Right kidney (tissue), 9 donors: ENCODE measurements at places on chromosomes 16 and 17.

- no peak for DNase-seq
These were observed 63.1 kb downstream of the SHISA9 start for GRCh38 chr16:12964461-12964860.

DNA sequence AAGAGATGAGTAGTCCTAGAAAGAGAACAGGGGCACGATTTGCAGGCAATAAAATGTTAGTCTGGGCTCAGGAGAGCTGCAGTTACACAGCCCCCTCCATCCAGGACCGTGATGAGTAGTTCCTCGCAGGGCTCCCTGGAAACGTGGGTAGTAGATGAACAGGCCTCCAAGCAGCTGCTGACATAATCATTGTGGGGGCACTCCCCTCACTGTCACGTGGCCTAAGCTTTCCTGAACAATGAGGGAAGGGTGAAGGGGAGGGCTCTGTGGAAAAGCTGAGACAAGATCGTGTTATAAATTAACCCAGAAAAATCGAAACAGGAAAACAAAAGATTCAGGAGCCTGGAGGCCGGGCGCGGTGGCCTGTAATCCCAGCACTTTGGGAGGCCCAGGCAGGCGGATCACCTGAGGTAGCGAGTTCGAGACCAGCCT is 1.3 kb upstream of the PER1 start:
- peak; percentile 55 for DNase-seq

DNA sequence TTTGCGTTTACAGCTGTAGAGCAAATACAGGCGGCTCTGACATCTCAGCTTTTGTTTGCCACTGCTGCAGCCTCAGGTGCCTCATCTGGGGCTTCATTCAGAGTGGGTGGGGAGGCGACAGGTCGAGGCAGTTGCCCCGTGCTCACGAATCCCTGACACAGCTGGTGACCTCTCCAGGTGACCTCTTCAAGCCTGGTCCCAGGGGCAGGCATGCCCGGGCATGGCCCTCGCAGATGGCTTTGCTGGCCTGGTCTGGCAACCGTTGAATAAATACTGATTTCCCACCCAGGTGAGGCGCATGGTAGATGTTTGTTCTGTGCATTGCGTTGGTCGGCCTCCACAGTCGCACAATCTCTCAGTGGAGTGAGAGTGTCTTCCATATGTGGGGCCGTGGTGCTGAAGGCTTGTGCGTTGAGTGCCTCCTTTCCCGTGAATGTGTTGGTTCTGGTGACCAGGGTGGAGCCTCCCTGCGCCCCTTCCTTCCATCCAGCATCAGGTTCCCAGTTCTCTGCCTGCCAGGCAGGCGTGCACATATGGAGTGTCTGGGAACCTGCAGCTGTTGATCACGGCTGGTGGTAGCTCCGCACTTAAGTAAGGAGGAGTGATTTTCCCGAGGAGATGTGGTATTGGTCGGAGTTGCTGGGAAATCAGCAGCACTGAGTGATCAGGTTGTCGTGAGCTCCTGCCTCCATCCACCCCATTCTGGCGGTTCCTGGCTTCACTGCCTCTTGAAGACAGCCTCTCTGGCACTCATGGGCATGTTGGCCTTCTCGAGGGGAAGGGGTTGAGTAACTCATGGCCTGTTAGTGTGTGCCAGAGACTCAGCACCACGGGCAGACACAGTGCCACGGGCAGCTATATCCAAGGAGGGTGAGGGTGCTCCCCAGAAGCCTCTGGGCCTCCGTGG is 149.7 kb downstream of the RPTOR start:
- no peak for DNase-seq

- no peak for DNase-seq
These were observed 46.1 kb downstream of the NXN start for GRCh38 chr17:933312-934073.

GRCh38 chr16:4792951-4793513 is 2.1 kb upstream of the SMIM22 start:
- DNase-seq = no peak

DNA sequence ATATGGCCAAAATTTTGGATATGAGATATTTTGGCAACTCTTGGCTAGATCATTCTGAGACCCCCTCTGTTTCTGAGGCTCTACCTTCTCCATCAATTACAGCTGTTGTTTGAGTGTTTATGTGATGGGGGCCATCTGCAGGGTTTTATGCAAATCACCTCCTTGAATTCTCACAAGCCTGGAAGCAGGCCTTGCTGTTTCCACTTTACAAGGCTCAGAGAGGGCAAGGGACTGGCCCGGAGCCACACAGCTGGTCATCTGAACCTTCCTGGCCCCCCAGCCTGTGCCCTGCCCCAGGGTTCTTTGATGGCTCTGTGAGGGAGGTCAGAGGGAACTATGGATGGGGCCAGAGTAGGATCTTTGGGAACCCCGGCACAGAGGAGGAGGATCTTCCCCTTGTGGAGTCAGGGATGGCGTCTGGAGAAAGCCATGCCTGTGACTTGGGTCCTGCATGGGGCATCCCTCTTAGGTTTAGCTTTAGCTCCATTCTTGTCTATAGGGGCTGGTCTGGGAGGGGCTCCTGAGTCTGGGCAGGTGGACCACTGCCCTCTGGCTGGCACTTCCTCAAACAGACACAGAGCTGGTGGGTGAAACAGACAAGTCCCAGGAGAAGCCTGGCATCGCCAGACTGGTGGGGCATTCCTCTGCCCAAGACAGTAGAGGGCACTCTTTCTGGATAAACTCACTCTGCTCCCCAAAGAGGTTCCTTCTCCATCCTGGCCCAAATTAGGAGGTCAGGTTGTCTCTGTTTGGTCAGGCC is 26.2 kb downstream of the IL21R start:
- no peak for DNase-seq

- DNase-seq = no peak
These were observed 14.2 kb upstream of the NLRC3 start for GRCh38 chr16:3591436-3591803.

- DNase-seq = no peak
These were observed 13.5 kb upstream of the DHRS13 start for GRCh38 chr17:28916302-28916934.

DNA sequence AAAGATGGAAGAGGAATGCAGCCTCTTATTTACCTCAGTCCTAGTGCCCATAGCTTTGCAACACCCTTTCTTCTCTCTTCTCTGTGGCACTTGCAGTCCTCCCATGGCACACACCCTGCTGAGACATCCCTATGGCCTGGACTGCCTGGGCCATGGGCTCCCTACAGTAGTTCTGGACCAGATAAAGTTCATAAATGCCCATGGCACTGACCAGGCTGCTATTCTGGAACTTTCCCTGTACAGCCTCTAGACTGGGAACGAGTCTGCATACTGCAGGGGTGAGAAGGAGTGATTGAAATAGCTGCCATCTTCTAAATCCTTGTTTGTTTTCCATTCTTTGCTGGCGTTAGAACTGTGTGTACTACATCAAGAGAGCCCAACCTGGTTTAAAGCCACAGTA is 24.5 kb upstream of the ADAM11 start:
- DNase-seq = no peak

- no peak for DNase-seq
These were observed 314.3 kb downstream of the SOX9 start for GRCh38 chr17:72434991-72435618.

GRCh38 chr16:68768175-68768574 is 31.1 kb downstream of the CDH1 start:
- no peak for DNase-seq

GRCh38 chr17:80793421-80793820 is 198.2 kb upstream of the CHMP6 start:
- DNase-seq = no peak

DNA sequence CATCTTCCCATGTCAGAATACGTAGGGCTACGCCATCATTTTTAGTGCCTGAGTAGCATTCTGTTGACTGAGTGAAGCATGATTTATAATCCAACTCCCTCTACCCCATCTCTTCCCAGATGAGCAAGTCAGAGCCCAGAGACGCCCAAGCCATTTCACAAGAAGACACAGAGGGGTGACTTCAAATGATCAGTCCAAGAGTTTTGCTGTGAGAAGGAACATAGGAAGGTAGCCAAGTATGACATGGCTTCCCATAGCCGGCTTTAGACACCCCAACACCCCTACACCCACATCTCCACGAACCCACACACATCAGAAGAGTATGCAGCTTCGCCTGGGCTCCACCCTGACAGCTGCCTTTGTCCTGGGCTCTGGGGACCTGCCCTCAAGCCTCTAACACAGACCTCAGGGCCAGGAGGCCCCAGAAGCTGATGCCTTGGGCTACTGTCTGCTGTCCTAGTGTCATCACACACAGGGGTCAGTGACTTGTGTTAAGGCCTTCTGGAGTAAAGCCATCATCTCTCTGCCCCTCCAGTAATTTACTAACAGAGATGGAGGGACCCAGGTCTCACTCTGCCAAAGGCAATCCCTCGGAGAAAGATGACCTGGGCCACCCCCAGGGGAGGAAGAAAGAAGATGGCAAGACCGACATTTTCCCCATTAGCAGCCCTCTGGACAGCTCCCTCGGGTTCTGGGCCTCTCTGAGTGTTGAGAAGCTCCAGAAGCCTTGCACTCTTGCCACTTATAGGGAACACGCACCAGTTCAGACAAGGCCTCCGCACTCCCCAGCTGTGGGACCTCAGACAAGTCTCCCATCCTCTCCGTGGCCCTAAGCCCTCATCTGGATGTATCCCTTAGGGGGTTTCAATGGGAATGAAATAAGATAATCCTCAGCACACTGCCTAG is 38.7 kb upstream of the MRPS23 start:
- no peak for DNase-seq

- no peak for DNase-seq
These were observed 2.2 kb upstream of the PDPK1 start for GRCh38 chr16:2535625-2536013.

DNA sequence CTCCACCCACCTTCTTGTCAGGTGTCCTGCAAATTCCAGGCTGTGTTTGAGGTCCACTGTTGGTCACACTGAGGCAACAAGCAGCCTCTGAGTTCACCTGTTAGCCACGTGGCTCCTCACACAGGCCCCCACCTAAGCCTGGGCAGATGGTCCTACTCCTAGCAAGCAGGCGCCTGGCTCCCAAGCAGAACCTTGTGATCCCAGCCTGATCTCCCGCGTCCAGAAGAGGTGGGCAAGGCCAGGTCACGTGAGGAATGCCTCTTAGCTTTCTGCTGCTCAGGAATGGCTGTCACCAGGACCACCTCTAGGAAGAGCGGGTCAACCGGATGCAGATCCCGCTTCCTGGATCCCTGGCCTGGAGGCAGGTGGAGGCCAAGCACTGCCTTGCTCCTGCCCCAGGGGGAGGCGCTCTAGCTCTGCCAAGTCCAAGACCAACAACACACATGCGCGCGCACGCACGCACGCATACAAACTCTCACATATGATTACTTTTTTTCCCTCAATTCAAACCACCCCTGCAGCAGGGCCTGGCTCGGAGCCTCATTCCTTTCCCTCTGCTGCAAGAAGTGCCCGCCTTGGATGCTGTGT is 9.5 kb downstream of the CYB561 start:
- DNase-seq = no peak

DNA sequence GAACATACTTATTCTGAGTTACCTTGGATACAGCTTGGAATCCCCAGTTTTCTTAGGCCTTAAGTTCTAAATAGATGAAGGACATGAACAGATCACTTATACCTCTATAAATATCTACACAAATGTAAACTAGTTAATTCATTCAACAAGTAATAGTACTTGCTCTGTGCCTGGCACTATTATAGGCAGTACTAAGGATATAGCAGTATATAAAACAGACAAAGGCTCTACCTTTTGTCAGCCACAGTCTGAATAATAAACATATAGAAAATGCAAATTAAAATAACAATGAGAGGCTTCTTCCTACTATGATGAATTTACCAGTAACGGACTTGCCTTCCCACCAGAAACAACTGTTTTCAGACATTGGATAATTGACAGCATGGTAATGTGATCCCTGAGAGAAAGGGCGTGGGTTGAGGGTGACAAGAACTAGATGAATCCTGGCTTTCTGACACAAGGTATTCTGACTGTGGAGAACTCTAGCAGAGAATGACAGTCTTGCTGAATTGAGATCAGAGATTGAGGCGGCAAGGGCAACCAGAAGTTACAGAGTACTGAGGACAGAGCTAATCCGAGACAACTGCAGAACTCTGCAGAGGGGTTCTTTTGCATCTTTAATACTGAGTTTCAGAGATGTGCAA is 170.5 kb downstream of the TANC2 start:
- no peak for DNase-seq

GRCh38 chr17:61492759-61493526 is 40.7 kb downstream of the TBX4 start:
- no peak for DNase-seq

- no peak for DNase-seq
These were observed 5.2 kb upstream of the CCL13 start for GRCh38 chr17:34351096-34351495.

GRCh38 chr17:43772877-43773648 is 5.7 kb downstream of the DUSP3 start:
- no peak for DNase-seq

GRCh38 chr17:41058741-41059140 is 1.2 kb downstream of the KRTAP2-3 start:
- no peak for DNase-seq

GRCh38 chr17:78715000-78715771 is 66.9 kb downstream of the CYTH1 start:
- no peak for DNase-seq

GRCh38 chr17:80899402-80900268 is 92.0 kb upstream of the CHMP6 start:
- no peak for DNase-seq

DNA sequence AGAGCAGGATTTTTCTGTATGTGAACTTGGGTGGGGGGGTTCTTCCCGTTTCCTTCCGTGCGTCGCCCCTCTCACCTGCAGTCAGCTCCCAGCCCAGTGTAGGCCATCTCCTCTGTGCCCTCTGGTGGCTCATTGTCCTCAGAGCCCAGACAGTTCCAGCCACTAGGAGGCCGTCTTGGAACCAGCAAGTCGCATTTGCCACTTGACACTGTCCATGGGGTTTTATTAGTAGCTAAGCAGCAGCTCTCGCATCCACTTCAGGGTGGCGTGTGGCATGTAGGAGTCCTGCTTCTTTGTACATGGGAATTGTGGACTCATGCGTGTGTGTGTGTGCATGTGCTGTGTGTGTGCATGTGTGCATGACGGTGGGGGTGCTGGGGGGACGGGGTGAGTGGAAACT is 74.0 kb downstream of the SEC14L1 start:
- DNase-seq = no peak

GRCh38 chr16:18797746-18798145 is 3.6 kb downstream of the ARL6IP1 start:
- no peak for DNase-seq

DNA sequence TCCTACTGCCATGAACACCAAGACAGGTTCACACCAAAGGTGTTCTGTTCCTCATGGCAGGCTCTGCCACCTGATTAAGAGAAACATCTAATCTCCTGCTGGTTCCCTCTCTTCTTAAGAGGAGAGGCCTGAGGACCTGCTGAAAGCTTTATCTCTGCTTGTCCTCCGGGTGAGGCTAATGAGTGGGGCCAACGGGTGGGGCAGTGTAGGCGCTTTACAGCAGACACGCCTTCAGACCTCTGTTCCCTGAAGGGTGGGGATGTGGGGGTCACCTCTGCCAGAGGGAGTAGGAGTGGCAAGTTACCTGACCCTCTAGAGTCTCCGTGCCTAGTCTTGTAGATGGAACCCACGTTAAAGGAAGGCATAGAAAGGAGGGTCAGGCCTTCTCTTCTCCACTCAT is 4.2 kb upstream of the MRM1 start:
- DNase-seq = no peak

- no peak for DNase-seq
These were observed 20.1 kb upstream of the ACSF3 start for GRCh38 chr16:89073346-89074071.
